Pancreas (tissue), 10 donors: ENCODE measurements at places on chromosomes 5 and 9. TPM values are rescaled to one million over a fixed set of nuclear protein-coding genes. Genes with fewer than 3 reads are reported as not detected.

Gene CCL27
- not detected for total RNA-seq

DNA sequence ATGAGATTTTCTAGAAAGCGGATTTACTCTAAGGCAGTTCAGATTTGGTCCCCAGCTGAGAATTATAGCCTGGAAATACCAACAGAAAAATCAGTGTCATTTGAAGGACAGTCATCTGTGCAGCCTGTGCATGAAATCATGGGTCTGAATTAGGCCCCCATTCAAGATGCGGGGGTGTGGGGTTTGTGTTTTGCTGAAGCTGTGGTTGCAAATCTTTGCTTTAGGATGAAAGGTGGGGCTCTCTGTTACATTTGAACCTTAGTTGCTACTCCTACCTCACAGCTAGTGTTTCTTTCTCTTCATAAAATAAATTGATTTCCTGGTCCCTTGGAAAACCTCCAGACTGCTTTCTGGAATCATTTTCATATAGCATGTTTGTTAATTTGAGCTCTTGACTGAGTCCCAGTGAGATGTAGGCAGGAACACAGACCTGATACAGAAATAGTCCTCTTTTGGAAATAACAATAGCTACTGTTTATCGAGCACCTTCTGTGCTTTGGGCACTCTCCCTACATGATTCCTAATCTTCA, 4.8 kb upstream of the ABL1 start:
- no peak for DNase-seq

DNA sequence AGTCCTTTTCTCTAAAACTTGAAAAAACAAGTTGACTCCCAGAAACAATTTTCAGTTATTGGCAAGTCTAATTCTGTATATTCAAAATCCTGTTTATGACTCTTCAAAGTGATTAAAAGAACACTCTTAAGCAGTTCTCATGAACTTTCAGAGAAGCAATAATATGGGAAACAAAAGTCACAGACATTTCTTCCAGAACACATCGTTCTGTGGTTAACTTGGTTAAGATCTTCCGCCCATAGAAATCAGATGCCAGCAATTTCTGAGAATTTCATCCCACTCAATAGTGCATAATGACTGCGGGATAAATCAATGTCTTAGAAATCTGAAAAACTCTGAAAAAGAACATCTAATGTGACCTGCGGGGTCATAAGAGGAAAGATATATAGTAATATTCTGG, 300.5 kb downstream of the COX7C start:
- no peak for DNase-seq

GRCh38 chr5:64260756-64261155, 95.1 kb downstream of the RNF180 start:
- no peak for DNase-seq

- no peak for DNase-seq
Measured at GRCh38 chr9:73180403-73180802, 28.7 kb downstream of the ANXA1 start.

GRCh38 chr5:157283434-157283833, 17.5 kb downstream of the CYFIP2 start:
- no peak for DNase-seq

- DNase-seq: no peak
Measured at GRCh38 chr5:99453196-99453595, 524.4 kb upstream of the CHD1 start.

GRCh38 chr5:69029292-69029691, 64.5 kb upstream of the SLC30A5 start:
- no peak for DNase-seq

Gene PHF24
- total RNA-seq: 0.06 TPM
